KBM-7 (cell line): ENCODE measurements at places on chromosomes 2 and 18.

GRCh38 chr18:11366410-11366809, 217.0 kb upstream of the PIEZO2 start:
- DNase-seq: no peak

GRCh38 chr2:241223211-241224017, 34.9 kb downstream of the ANO7 start:
- no peak for DNase-seq

DNA sequence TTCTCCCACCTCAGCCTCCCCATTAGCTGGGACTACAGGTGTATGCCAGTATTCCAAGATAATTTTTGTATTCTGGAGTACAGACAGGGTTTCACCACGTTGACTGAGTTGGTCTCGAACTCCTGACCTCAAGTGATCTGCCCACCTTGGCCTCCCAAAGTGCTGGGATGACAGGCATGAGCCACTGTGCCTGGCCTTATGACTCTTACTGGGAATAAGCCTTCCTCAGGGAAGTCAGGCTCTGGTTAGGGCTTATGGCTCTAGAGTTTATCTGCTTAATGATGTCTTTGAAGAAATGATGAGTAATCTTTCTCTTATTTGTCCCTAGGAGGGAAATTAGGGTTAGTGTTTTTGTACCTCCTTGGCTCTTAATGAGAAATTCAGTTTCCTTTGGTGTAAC, 187.7 kb downstream of the FAM210A start:
- no peak for DNase-seq

DNA sequence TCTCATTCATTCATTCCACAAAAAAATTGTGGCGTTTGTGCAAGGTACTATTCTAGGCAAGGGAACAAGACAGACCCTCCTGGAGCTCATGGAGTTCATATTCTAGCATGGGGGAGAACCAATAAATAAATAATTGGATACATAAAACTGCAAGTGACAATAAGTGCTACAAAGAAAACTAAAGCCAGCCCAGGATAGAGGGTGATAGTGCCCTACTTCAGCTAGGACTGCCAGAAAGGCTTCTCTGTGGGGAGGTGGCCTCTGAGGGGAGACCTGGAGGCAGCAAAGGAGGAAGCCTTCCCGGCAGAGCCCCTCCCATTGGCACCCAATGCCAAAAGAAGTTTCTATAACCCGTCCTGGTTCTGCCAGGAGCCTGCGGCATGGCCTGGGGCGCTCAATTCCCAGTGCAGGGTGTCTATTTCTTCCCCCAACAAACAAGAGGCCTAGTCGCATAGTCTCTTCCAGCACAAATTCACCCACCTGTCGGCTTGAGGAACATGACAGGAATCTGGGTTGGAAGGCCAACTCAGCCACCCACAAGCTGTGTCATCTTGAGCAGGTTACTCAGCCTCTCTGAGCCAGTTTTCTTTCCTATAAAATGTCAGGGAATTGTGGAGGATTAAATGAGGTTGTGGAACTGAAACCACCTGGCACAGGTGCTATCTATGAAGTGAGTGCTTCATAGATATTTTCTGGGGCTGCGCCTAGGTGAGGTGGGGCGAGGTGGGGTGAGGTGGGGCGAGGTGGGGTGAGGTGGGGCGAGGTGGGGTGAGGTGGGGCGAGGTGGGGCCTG, 94.3 kb downstream of the ZFP36L2 start:
- DNase-seq: no peak

DNA sequence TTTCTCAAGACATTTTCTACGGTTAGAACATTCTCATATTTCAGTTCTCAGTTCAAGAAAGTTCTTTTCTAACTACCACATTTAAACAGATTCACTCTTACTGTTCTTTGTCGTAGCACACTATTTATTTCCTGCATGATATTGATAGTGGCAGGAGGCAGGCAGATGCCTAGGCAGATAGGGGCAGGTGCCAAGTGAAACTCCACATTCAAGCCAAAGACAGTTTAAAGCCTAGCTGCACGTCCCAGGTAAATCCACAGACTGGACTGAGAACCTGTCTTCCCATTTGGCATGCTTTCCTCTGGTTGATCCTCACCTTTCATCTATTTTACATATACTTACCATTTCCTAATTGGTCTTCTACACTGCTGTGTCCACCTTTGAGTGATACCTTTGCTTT, 359.3 kb downstream of the TMX3 start:
- DNase-seq: no peak

GRCh38 chr18:53458944-53459580, 765.4 kb downstream of the MBD2 start:
- DNase-seq: no peak

DNA sequence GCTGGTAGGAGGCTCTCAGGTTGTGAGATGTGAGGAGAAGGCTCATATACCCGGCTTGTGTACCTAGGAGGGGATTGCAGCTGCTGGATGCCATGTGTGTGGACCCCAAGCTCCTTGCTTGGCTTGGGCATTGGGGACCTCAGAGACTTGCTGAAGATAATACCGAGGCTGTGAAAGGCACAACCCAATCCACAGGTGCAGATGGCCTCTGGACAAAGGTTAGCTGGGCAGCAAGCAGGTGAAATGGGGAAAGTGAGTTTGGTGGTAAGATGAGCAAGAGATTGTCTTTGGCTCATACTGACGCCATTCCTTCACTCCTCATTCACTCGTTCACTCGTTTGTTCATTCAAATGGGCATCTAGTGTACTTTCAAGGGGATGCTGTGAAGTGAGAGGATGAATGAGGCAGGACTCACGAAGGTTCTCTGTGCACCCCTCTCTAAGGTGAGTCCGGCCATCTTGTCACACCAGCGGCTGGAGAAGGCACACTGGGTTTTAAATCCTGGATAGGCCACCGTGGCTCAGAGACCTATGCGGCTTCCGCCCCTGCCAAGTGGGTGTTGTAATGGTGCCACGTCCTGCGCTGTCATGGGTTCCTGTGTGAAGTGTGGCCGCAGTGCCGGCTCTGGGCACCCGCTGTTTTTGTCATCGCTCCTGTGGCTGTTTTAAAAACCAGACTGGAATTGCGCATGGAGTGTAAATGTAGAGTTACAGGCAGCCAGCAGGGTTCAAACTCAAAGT, 13.7 kb downstream of the FBLN7 start:
- no peak for DNase-seq
